ENCODE measurements at places on chromosomes 2 and 18. TPM values are rescaled to one million over a fixed set of nuclear protein-coding genes. Genes with fewer than 3 reads are reported as not detected.
A peak's percentile ranks its signal among the peaks of the same experiment; 100 is the strongest.

The ASXL3 gene
- total RNA-seq = not detected

The SLC4A5 gene
- total RNA-seq = 1.8 TPM

The GATA6 gene
- total RNA-seq = 0.11 TPM

The AKAIN1 gene
- total RNA-seq = not detected

- no peak for DNase-seq
- no peak overlapping the region for H3K4me3 ChIP-seq
- no peak overlapping the region for H3K27ac ChIP-seq
- H3K27me3 ChIP-seq = no peaks in the 10 kb centered on the region
- H3K4me1 ChIP-seq = no peaks in the 10 kb centered on the region
- no peaks in the 10 kb centered on the region for H3K36me3 ChIP-seq
These were observed 40.2 kb upstream of the LRRC30 start for GRCh38 chr18:7190547-7191156.

DNA sequence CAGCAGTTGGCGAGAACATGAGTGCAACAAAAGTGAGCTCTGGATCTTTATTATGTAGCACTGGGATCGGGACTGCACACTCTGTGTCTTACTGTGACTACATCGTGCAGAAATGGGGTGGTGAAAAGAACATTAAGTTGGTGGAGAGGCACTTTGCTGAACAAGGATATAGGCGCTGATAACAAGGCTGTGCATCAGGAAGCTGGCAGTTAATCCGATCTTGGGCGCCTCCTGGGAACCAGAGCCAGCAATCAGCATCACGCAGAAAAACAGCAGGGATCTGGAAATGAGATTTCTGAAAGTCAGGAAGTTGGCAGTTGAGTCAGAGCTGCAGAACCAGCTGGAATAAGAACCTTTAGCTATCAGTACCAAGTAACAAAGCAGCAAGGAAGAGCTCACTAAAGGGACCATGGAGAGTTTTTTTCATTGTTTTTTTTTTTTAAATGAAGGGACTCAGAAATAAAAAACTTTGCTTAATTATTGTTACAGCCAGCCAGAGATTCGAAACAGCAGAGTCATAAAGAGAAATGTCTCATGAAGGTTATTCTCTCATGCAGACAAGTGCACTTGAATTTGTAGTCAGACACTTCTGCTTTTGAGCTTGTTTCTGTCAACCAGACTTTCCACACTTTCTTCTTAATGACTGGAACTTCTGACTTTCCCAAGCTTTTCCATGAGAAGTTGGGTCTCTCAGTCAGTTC lies 22.8 kb upstream of the MYO3B start:
- H3K36me3 ChIP-seq = no peaks in the 10 kb centered on the region
- H3K4me3 ChIP-seq = no peak overlapping the region
- no peaks in the 10 kb centered on the region for H3K4me1 ChIP-seq
- DNase-seq = no peak
- no peak overlapping the region for H3K27ac ChIP-seq

- H3K4me1 ChIP-seq = no peaks in the 10 kb centered on the region
- no peak overlapping the region for H3K4me3 ChIP-seq
These were observed 143.1 kb downstream of the FAM161A start for GRCh38 chr2:61710711-61711110.

GRCh38 chr2:233082222-233082930 lies 22.2 kb downstream of the INPP5D start:
- H3K27me3 ChIP-seq = no peaks in the 10 kb centered on the region
- H3K36me3 ChIP-seq = no peaks in the 10 kb centered on the region
- H3K4me1 ChIP-seq = peaks cover 95% of the 10 kb centered on the region
- peak overlapping the region; percentile 35 for H3K4me3 ChIP-seq

DNA sequence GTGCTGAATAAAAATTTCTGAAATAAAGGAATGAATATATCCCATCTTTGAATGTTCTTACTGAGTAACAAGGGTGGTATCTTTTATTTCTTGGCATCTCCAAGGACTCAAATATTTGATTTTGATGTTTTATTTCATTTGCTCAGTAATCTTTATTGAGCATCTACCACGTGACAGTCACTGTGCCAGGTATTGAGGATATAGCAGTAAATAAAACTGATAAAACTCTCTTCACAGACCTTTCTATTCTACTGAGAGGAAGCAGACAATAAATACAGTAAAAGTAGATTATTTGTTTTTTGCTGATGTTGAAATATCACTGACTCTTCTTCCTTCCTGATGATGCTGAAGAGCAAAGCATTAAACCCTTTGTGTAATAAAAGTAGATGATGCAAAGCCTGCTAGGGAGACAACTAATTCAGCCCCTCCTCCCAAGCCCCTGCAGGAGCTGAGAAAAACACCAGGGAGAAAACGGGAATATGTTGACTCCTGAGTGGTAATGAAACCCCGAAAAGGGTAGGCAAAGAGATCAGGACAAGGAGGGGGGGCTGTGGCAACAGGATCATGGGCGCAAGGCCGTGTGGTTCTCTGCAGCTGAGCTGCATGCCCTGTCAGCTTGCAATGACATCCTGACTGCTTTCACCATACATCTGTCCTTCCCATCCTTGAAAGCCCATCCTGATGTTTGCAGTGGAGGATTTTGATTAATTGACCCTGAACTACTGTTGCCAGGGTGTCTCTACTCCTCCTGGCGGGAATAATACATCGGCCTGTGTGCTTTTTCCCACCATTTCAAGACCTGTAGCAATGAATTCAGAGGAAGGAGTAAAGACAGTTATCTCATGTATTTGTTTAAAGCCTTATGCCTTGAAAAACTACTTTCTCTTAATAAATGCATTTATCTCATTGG lies 117.4 kb downstream of the EML6 start:
- no peak for DNase-seq
- H3K36me3 ChIP-seq = no peaks in the 10 kb centered on the region
- H3K4me3 ChIP-seq = no peak overlapping the region
- no peaks in the 10 kb centered on the region for H3K4me1 ChIP-seq

DNA sequence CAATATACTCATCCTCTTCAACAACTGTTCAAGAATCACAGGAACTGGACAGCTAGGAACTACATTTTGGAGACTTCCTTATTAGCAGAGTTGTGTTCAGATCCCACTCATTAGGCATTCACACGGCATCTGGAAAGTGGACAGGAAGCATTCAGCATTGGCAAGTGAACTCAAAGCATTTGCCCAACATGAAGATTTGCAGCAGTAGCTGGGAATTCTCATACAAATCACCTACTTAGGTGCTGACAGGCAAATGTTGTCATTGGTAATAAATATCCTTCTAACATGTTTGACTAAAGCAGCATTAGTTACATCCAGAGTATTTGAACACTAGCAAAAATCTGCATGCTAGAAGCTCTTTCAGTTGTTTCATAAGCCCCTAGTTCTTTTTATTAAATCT lies 350.8 kb downstream of the PTH2R start:
- H3K27me3 ChIP-seq = no peaks in the 10 kb centered on the region
- no peaks in the 10 kb centered on the region for H3K4me1 ChIP-seq
- DNase-seq = no peak

- H3K27ac ChIP-seq = no peak overlapping the region
- no peaks in the 10 kb centered on the region for H3K36me3 ChIP-seq
- no peak overlapping the region for H3K4me3 ChIP-seq
- H3K27me3 ChIP-seq = no peaks in the 10 kb centered on the region
These were observed 552.4 kb upstream of the TNP1 start for GRCh38 chr2:217412277-217412676.
